ENCODE measurements at places on chromosomes 12 and 14.

DNA sequence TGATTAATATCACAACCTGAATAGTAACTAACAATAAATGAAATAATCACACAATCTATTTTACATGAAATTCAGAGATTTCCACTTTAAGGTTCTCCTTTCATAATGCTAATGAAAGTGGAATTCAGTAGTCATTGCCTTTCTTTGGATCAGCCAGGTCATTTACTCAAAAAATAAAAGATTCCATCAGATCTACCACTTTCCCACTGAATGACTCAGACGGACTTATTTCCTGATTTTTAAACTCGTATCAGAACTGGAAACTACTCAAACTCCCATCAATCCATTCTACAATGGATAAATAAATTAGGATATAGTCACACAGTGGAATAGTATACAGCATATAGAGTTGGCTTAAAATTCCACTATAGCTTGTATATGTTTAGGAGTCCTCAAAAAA is 237.1 kb downstream of the MED13L start:
- DNase-seq = no peak

DNA sequence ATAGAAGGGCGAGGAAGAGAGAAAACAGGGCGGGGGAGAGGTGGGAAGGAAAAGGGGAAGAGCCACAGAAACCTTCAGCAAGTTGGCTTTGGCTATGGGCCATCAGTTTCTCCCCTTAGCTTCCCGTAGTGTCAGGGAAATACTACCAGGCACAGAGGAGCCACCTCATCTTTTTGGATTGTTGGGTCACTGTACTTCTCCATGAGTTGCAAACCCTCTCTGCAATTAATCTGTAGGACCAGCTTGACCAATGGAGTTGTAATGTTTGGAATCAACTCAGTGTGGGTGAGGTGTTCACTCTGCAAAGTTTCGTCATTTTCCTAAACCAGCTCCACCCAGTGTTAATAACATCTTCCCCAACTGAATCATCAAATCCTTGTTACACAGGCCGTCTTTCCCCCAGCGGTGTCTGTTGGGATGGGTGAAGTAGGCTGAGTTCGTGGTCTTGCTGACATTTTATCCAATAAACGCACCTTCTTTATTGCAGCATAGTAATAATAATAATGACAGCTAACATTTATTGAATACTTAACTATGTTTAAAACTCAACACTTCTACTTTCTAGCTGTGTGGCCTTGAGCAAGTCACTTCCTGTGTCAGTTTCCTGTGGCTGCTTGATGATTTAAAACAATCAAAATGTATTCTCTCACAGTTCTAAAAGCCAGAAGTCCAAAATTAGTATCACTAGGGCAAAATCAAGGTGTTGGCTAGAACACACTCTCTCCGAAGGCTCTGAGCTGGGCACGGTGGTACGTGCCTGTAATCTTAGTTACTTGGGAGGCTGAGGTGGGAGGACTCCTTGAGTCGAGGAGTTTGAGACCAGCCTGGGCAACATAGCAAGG is 8.1 kb upstream of the GLTP start:
- peak; percentile 45 for DNase-seq

GRCh38 chr12:23376238-23376637 is 573.2 kb downstream of the SOX5 start:
- DNase-seq = no peak

- DNase-seq = no peak
Observed at GRCh38 chr12:113860950-113861349, 105.2 kb downstream of the RBM19 start.

DNA sequence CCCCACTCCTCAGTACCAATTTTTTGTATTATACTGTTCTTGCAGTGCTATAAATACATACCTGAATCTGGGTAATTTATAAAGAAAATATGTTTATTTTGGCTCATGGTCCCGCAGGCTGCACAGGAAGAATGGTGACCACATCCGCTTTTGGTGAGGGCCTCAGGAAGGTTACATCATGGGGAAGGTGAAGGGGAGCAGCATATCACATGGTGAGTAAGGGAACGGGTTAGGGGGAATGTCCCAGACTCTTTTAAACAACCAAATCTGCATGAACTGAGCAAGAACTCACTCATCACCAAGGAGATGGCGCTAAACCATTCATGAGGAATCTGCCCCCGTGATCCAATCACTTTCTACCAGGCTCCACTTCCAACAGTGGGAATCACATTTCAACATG is 40.0 kb downstream of the OSBPL8 start:
- no peak for DNase-seq

DNA sequence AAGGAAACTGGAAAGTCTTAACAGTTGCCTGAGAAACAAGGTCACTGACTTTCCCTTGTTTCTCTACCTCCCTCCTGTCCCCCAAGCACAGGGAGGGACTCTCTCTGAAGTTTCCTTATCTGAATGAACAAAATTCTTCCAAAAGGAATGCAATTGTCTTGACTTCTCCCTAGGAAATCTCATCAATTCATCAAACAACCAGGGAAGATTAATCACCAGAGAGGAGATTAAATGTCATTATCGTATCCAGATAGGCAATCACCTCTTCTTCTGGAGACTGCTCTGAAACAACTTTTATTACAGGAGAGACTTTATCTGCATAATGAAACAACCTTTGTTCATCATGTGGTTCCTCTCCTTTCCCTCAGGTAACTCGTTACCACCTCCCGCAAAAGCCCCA is 431.4 kb downstream of the SLC16A7 start:
- no peak for DNase-seq

DNA sequence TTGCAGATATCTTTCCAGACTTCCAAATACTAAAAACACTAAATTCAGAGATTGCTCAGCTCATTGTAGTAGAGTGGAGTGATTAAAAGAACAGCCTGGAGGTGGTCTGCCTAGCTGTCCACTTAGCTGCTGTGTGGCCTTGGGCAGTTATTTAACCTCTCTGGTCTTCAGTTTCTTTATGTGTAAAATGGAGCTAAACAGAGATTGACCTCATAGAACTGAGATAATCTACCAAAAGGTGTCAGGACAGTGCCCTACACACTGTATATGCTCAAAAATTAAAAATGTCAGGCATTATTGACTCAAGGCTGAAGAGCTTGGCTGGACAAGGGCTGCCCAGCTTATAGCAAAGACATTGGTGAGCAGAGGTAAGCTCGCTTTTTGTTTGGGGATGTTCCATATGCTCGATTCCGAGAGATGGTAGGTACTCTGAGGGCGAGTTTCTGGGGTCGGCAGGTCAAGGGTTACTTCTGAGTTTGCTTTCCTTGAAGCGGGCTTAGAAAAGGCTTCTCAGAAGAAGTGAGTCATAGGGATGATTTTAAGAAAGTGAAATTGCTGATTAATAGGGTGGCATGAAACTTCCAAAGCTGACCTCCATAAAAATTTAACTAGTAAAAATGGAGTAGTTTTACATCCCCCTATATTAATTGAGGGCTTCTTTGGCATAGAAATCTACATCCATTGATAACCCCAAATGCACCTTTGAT is 107.5 kb downstream of the GPATCH2L start:
- no peak for DNase-seq
